Fibroblast of lung (primary cell): ENCODE measurements at places on chromosomes 2 and 18. TPM values are rescaled to one million over a fixed set of nuclear protein-coding genes. Genes with fewer than 3 reads are reported as not detected.

NCKAP5 gene
- 1.9 and 6.2 TPM in 2 replicates for polyA plus RNA-seq

ZC3H6 gene
- 0.85 and 1.7 TPM in 2 replicates for polyA plus RNA-seq

PCBP1 gene
- polyA plus RNA-seq, result 104 and 143 TPM in 2 replicates

CYS1 gene
- 0.31 and 0.37 TPM in 2 replicates for polyA plus RNA-seq

ALPI gene
- polyA plus RNA-seq, result not detected in 2 replicates

CAPN14 gene
- 0.05 and 0.07 TPM in 2 replicates for polyA plus RNA-seq

ITSN2 gene
- 21.8 and 23.1 TPM in 2 replicates for polyA plus RNA-seq

SLC30A3 gene
- polyA plus RNA-seq, result 0.12 and 0.38 TPM in 2 replicates

EPC2 gene
- 19.6 TPM in 2 replicates for polyA plus RNA-seq

RUFY4 gene
- polyA plus RNA-seq, result not detected in 2 replicates

VIL1 gene
- polyA plus RNA-seq, result not detected in 2 replicates
